ENCODE measurements at places on chromosomes 12 and 14.

- no peak for DNase-seq
Measured at GRCh38 chr12:7145671-7146070, 15.5 kb downstream of the CLSTN3 start.

DNA sequence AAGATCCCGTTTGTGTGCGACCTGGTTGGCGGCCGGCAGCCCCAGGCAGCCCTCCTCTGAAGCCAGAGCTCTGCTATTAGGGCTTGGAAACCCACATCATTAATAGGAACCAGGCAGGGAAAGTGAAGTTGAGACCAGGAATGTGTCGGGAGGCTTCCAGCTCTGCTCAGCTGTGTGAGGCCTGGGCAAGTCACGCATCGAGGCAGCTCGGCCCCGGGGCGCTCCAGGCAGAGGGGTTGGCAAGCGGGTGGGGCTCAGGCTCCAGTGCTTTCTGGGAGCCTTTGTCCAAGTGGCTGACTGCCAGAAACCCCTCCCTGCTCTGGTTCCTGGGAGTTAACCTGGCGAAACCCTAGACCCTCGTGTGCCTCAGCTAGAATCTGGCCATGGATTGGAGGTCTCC is 1151.7 kb downstream of the VRK1 start:
- no peak for DNase-seq

DNA sequence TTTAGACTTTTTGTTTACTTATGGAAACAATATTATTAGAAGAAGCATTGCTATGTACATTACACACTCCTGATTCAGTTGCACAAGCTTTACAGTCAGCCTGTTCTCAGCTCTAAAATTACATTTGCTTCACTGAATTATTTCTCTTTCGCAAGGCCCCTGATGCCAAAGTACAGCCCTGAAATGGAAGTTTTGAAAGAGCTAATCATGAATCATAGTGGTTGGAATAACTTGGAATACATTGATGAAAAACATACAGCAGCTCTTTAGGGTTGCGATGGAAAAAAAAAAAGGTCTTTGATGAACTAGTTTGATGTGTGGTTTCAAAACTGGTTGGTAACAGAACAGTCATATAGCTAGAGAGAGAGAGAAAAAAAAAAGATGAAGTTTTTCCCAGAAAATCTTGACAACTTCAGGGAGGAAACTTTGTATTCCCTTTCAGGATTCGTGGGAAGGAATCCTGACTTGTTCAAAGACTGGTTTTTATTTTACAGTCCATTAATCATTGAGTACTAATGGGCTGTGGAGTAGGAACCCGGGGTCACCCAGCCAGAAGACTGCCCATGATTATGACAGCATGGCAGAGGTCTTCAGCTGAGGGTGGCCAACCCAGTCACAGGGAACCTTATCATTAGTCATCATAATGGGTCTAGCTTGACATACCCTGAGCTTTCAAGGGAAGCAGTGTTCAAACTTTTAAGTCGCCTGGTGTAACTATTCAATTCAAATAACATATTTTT is 460.1 kb downstream of the NAV3 start:
- no peak for DNase-seq

- no peak for DNase-seq
Measured at GRCh38 chr12:52715416-52715815, 12.1 kb upstream of the KRT77 start.

DNA sequence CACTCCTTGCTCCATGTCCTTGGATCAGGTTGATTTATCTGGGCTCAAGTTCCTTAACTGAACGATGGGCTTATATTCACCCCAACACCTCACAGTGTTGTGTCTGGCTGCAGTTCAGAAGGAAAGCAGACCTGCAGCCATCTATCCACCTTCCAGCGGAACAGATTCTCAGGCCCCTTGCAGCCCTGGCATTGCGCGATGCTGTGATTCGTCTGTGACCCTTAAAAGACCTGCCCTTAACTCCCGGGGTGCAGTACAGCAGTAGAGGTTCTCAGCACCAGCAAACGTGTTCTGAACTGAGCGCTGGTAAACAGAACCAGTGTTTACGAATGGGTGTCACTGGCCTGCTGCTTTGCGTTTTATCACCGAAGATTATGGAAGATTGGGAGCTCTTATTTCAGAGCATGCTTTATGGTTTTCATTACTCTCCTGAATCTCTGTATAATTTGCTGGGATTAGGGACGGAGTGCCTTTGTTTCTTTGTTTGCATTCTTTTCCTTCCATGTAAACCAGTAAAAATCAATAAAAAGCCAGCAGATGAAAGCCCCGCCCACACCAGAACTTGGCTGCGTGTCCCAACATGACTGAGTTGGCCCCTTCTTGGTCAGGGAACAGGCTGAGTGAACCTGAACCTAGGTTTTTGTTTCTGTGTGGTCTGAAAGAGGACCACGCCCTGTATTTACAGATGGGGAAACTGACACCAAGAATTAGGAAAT is 286.7 kb upstream of the CRY1 start:
- DNase-seq, result no peak

- no peak for DNase-seq
Measured at GRCh38 chr12:95130096-95130495, 56.7 kb upstream of the NR2C1 start.

DNA sequence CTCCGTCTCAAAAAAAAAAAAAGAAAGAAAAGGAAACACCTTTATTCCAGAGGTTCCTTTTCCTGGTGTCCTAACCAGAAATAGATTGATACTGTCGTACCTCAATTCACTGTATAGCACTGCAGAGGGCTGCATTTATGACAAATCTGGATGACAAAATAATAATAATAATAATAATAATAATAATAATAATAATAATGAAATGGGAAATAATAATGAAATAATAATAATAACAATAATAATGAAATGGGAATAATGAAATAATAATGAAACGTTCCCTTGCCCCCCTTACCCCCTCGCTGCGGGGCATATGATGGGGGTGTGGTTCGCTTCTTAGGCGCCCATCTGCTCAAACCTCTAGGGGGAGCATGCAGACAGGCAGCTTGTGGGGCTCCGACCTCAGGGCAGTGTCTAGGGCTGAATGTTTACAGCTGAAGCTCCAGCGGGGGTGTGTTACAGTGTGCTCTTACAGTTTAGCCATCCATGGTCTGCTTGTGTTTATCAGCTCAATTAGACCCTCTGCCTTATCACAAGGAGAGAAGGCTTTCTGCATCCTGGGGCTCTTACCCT is 1088.3 kb upstream of the SEL1L start:
- no peak for DNase-seq

DNA sequence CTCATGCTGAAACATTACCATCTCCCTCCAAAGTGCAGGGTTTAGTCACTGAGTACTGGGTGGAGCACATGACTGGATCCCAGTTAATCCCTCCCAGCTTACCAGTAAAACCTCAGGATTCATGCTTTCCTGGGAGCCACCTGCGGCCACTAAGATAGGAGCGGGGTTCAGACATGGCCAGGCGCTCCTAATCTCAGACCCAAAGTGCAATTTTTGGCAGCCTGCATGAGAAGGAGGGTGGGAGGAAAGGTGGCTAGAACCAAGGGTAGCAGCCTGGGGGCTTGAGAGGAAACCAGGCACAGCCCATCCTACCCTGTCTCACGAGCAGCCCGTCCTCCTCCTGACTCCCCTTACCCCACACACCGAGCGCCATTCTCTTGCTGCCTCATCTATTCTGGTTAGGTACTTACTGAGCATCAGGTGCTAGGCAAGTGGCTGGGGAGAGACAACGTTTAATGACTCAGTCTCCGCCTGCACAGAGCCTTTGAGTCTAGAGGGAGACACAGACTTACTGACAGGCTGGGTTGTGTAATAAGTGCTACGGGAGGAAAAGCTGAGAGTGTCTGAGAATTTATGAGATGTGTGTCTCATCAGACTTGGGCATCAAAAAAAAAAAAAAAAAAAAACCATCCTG is 9.9 kb downstream of the GPRC5A start:
- DNase-seq, result no peak

- DNase-seq, result no peak
Measured at GRCh38 chr12:116999066-116999465, 88.3 kb downstream of the FBXW8 start.

DNA sequence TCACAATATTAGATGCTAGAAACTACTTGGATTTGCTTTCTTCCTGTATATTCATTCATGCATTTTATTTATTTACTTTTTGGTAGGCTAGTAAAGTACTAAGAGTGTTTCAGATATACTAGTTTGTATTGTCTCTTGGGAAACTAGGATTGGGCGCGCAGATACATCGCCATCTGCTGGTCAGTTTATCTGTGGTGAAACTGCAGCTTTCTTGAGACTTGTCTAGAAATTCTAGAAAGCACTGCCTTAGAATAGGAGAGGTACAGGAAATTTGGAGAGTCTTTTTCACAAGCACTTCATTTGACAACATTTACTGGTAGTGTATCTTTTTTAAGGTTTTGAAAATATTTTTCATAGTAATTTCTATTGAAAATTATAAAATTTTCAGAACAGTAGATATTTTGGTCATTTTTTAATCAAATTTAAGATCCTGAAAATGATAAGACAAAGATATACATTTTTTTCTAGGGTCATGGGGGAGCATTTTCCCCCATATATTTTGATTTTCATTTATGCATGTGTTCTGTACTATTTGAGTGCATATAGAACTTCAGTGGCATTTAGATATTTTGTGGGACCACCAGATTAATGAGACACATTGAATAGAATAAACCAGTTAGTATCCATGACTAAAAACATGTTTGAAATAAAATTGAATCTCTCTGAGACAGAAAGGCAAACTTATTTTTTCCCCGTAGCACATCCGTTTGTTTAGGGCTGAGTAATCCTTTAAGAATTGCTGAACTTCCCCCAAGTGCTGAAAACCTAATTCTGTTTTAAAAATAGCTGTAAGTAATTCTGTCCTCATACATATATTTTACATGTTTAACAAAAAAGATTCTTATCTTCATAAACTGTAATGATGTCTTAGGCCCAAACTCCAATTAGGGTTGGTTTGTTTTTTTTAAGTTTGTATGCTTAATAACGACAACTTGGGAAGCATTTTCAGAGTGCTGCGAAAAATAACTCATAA is 44.5 kb downstream of the SLC38A6 start:
- DNase-seq, result no peak

DNA sequence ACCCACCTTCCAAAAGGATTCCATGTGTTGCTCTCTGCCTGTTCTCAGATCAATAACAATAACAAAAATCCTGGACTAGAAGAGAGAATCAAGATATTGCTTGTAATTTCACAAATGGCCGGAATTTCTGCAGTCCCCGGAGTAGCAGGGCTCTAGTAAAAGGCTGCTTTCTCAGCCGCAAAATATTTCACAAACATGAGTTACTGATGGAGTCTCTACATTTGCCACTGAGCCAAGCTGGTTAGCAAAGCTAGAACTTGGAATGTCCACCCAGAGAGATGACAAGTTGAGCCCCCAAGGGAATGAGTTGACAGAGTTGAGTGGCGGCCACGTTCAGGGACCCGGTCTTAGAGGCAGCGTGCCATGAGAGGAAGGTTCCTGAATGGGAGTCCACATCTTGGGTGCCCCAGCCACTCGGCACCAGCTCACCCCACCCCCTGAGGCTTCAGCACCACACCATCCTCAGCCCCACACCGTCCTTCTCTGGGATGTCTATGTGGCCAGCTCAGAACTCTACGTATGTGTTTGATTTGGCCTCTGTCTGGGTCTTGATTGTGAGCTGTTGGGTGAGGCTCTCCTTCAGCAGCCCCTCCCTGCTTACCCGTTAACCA is 15.9 kb downstream of the FBLN5 start:
- no peak for DNase-seq

DNA sequence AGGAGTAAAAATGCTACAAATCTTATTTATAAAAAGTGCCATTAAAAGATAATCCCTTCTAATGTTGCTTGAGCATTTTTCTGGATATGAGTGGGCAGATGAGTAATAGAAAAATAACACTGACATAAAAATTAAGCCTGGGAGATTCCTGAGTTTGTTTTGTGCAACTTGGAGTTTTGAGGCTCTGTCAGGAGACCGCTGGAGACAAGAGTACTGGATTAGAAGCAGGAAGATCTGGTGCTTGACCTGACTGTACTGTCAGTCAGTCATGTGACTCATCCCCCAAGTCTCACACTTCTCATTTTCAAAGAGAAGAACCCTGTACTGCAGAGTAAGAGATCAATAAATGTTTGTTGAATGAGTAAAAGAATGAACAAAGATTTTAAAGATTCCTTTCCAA is 29.4 kb downstream of the ANO4 start:
- DNase-seq, result no peak

GRCh38 chr14:30585204-30585603 is 26.2 kb downstream of the G2E3 start:
- no peak for DNase-seq

DNA sequence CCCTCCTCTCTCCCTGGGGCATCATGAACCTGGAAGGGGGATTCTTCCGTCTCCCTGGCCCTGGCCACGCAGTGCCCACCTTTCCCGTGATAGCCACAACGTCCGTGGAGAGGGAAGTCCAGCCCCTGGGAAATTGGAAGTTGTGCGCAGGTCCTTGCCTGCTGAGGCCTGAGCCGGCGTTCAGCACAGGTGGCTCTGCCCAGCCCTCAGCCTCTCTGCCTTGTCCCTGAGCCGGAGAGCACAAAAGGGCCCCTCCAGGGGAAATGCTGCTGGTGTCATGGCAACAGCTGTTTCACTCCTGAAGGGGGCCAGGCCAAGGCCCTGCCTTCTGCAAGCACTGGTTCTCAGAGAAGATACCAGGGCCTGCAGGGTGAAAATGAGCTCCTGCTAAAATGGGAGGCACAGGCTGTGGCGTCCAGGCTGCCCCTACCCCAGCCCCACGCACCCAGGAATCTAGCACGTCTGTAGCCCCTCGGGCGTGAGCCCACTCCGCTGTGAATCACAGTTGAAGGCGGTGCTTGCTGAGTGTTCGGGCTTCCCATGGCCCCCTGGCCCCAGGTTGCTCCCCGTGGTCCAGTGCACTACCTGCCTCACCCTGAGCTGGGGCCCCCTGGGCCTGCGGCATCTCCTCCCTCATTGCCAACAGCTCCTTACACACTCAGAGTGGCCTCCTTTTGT is 149.4 kb downstream of the ADGRD1 start:
- DNase-seq, result no peak

DNA sequence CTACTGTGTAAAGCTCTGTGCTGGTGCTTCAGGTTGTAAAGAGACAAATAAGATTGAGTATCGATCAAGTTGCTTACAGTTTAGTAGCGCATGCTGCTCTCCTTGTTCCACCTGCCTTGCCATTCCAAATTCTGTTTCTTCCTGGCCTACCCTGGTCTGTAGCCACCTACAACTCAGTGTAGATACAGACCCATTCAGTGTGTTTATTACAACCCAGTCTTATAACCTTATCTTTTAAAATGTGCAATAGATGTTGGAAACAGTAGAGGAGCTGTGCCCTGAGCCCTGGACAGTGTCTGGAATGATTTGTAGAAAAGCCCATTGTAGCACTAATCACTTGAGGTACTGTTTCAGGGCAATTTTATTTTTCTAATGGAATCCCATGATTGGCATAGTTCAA is 68.5 kb downstream of the DIP2B start:
- DNase-seq, result no peak

- DNase-seq, result no peak
Measured at GRCh38 chr12:131027876-131028586, 74.3 kb downstream of the ADGRD1 start.

DNA sequence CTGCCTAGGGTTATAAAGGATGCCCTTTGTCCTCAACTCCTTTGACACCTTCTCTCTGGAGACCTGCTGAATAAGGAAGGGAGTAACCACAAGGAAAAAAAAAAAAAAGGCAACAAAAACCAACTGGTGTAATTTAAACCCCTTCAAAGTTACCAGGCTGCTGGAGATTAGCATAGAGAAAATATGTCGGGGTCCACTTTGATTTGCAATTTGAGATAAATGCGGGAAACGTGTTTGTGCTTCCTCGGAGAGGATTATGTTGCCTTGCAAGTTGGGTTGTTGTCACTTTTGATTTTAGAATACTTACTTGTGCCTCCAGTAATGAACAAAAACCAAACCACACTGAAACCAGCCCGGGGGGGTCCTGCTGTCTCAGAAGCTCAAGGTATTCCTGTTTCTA is 200.2 kb upstream of the MYL2 start:
- no peak for DNase-seq

GRCh38 chr12:118689793-118690192 is 291.5 kb upstream of the SRRM4 start:
- DNase-seq, result no peak
